ENCODE measurements at places on chromosomes 2 and 18.

DNA sequence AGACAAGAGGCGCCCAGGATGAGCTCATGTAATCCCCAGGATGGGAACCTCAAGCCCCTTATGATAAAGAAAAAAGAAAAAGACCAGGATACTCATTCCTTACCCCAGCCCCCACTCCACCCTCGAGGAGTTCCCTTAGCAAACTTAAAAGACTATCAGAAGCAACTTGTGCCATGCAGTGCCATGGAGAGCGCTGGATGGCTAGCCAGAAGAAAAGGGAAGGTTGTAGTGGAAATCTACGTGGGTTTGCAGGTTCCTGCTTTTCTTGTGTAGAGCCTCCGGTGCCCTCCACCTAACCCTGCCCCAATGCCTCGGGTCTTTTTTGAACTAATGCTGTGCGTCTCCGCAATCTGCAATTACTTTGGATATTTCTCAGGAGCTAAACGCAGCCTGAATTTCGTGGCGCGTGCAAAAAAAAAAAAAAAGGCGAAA lies 16.2 kb upstream of the BCL11A start:
- DNase-seq: no peak

DNA sequence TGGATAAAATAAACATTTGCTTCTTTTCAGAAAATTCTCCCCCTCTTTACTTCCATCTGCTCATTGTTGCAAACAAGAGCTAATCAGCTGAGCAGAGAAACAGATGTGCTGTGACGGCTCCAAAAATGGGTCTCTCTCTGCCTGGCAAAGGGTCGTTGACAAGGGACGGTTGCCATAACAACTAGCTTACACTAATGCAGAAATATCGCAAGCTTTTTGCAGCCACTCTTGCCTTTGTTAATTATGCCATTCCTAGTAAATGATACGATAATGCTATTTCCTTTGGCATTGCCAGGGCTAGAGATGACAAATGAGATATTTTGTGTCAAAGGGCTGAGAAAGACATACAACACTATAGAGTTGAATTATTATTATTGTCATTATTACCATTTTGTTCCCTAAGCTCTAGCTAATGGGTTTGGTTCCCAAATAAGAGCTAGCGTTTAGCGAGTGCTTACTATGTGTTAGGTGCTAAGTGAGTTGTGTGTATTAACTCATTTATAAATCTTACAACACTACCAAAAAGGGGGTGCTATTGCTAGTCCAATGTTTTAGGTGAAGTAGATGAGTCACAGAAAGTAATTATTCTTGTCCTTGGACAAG lies 46.8 kb downstream of the MYO3B start:
- no peak for DNase-seq

GRCh38 chr2:21317131-21317530 lies 193.4 kb downstream of the TDRD15 start:
- DNase-seq: no peak

- no peak for DNase-seq
Measured at GRCh38 chr2:196225213-196225612, 53.8 kb upstream of the STK17B start.

DNA sequence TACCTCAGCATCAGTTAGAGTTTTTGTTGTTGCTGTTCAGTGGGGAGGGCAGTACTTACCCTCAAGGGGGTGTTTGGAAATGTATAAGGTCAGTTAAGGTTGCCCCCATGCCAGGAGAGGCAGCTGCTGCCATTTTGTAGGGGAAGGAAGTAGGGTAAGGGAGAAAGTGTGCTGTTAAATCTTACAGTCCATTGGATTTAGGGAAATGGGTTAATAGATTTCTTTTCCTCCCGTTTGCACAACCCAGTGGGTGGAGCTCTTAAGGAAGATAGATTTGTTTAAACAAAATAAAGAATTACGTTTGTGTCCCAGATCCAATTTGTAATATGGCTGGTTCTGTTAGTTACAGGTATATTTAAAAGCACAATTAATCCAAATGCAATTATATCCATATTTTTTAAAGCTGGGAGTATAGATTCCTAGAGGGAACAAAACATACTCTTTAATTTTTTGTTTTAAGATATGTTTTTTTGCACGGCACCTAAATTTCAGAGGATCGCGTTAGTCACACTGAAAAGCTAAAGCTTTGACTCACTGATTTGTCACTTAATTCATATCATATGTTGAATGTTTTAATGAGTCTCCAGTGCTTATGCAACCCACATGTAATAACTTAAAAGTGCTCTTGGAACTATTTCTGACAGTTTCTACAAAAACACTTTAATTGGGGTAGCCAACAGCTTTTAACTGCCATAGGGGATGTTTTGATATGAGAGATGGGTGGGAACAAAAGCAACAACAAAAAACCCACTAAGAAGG lies 9.0 kb upstream of the CWC22 start:
- no peak for DNase-seq

- DNase-seq: no peak
Measured at GRCh38 chr18:21930177-21930576, 189.6 kb downstream of the MIB1 start.

GRCh38 chr18:44828080-44828479 lies 147.4 kb downstream of the SETBP1 start:
- DNase-seq: no peak

DNA sequence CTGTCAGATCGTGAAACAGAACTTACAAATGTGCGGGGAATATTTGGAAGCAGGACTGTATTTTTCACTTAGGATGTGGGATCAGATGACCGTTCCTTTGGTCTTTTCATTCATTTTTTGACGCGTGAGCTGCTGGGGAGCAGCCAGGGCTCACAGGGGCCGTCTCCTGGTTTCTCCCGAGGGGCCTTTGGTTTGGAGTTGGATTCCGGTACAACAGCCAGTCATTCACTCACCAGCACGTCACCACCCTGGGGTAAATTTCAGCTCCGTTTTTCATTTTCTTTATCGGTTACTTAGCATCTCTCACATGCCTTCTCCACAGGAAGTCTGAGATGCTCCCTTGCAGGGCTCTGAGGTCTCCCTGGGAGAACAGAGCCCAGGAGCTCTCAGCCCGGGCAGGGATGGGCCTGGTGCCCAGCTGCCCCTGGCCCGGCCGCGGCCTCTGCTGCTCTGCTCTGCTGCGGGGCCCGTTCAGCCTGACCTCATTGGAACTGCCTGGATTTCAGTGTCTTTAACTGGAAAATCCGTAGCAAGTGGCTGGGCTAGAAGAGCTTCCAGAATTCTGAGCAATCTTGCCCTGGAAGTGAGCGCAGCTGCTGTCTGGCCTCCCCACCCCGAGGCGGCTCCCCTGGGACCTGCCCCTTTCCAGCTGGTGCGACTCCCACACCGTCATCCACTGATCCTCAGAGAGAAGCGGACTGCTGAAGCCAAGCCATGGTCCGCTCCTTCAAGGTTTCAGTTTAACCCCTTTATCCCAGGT lies 335.6 kb downstream of the EIPR1 start:
- no peak for DNase-seq

GRCh38 chr2:54577035-54577434 lies 120.9 kb downstream of the SPTBN1 start:
- DNase-seq: no peak

GRCh38 chr18:56175330-56176001 lies 462.9 kb downstream of the TXNL1 start:
- DNase-seq: no peak

- no peak for DNase-seq
Measured at GRCh38 chr2:28377195-28377816, 15.4 kb upstream of the FOSL2 start.

DNA sequence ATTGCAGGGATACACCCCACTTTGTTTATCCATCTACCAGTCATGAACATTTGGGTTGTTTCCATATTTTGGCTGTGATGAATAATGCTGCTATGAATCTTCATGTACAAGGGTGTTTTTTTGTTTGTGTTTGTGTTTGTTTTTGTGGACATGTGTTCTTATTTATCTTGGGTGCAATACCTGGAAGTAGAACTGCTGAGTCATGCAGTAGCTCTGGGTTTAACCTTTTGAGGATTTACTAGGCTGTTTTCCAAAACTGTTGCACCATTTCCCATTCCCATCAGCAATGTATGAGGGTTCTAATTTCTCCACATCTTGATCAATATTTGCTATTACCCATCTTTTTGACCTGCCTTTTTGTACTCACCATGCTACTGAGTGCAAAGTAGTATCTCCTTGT lies 140.0 kb upstream of the CYP1B1 start:
- DNase-seq: no peak

DNA sequence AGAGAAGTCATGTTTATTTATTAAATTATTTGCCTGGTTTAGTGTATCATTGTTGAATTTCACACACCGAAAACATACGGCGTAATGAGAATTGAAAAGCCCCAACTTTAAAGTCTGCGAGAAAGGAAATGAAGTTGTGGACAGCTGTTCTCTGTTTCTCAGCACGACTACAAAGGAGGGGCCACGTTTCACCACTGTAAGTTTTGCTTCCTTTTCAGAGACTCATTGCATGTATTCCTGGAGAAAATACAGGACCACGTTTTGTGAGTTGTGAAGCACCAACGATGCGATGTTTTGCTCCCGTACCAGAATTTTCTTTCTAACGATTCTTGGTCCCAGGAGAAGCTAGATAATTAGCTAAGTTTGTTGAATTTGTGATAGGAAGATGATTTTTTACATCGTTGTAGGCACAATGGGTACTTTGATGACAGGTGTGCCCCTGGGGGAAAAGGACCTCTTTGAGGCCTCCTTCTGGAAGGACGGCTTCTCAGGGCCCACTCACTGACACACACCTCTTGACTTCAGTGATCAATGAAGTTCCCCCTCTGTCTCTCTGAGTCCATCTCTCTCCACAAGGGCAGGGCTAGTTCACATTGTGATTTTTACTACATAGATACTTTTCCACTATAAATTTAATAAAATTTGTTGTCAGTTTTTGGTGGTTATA lies 23.7 kb upstream of the ACKR3 start:
- DNase-seq: no peak

DNA sequence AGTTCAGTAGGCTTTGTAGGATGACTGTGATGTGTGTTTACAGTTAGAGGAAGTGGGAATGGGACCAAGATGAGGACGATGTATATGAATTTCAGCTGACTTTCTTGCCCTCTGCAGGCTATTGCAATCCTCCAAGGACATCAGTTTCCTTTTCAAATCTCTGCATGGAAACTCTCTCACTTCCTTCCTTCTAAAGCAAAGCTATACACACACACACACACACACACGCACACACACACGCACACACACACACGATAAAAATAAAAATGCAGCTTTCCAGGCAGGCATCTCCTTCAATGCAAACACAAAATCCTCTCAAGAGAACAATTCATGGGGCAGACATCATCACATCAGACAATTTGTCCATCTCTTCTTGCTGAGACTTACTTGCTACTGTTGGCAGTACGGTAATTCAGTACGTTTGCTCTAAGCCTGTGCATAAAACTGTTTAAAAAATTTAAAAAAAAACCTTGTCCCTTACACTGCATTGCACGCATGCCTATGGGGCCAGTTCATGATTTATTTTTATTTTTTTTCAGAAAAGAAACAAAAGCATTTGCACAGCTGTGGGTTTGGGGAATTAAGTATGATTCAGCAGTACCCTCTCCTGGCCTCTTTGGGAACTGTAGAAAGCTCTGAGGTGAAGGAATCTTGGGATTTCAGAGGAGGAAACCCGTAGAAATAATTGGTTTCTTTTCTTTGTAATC lies 27.1 kb upstream of the ICOS start:
- no peak for DNase-seq

DNA sequence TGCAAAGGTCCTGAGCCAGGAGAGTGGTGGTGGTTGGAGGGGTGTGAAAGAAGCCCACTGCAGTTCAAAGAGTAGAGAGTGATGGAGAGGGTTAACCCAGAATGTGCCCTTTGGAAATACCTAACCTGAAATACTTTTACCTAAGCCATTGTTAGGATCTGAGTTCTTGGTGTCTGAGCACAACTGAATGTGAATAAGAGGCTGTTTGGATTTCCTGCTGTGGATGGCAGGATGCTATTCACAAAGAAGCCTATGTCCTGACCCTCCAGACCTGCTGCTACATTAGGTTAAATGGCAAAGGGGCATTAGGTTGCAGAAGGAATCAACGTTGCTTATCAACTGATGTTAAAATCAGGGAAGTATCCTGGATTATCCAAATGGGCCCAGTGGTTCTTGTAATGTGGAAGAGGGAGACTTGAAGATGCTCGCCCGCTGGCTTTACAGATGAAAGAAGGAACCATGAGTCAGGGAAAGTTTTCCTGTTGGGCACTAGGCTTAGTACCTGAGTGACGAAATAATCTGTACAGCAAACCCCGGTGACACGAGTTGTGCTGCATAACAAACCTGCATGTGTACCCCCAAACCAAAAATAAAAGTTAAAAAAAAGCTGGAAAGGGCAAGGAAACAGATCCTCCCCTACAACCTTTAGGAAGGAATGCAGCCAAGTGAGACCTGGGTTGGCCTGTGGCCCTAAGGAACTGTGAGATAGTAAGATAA lies 27.2 kb downstream of the ITGA6 start:
- DNase-seq: no peak

DNA sequence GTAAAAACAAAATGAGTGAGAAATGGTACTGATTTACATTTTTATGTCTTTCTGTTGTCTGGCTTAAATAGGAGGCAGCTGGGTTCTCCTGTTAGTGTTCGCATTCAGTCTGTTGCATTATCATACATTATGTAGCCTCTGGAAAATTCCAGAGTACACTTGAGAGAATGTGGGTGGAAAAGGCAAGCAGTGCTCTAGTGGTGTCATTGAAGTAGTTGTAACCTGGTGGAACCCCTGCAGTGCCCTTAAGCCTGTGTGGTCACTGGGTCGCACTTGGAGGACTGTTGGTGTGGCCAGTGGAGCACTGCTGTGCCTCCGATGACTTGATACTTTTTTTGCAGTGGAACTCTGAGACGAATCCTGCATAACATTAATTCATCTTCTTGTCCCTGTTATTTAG lies 52.4 kb downstream of the USP14 start:
- DNase-seq: no peak

- DNase-seq: no peak
Measured at GRCh38 chr2:120429586-120430500, 83.9 kb downstream of the INHBB start.

GRCh38 chr18:45727068-45727467 lies 3.1 kb downstream of the SLC14A1 start:
- DNase-seq: no peak

Measured in activated CD4-positive, alpha-beta T cell treated with anti-CD3 and anti-CD28 coated beads for 4 hours (primary cell).